Natural killer cell (primary cell): ENCODE measurements at places on chromosomes 7 and 10. TPM values are rescaled to one million over a fixed set of nuclear protein-coding genes. Genes with fewer than 3 reads are reported as not detected.

GRCh38 chr7:102244601-102245000 is 42.1 kb upstream of the SH2B2 start:
- no peak overlapping the region for H3K27ac ChIP-seq
- no peak for DNase-seq
- H3K36me3 ChIP-seq: peaks cover 8% of the 10 kb centered on the region
- H3K27me3 ChIP-seq: no peaks in the 10 kb centered on the region

GRCh38 chr7:151168003-151168786 is 701 bp upstream of the GBX1 start:
- H3K4me3 ChIP-seq: no peak overlapping the region
- H3K27me3 ChIP-seq: peaks cover 37% of the 10 kb centered on the region
- no peak overlapping the region for H3K27ac ChIP-seq
- no peaks in the 10 kb centered on the region for H3K36me3 ChIP-seq
- H3K4me1 ChIP-seq: peaks cover 19% of the 10 kb centered on the region
- peak; percentile 78 for DNase-seq

DNA sequence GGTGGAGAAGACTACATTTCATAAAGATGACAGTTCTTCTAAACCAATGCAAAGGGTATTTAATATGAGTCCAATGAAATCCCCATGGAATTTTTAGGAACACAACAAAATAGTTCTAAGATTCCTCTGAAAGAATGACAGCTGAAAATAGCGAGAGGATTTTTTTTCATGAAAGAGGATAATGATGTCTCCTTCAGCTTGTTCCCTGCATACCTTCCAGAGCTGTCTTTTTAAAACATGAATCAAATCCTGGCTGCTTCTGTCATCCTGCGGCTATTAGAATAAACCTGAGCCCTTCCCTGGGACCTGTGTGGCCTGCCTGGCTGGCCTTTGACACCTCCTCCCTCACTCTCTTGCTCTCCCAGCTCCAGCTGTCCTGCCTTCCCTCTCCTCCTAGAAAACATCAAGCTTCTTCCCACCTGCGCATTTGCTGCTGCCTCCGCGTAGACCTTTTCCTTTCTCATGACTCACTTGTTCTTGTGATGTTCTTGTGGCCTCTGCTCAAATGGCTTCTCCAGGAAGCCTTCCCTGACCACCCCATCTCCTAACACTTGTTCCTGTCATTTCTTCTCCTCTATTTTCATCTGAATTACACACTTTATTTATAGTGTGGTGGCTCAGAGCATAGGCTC is 57.4 kb downstream of the EEPD1 start:
- H3K4me3 ChIP-seq: no peak overlapping the region
- DNase-seq: no peak
- no peaks in the 10 kb centered on the region for H3K36me3 ChIP-seq
- peaks cover 14% of the 10 kb centered on the region for H3K4me1 ChIP-seq
- H3K27ac ChIP-seq: no peak overlapping the region

- no peak overlapping the region for H3K27ac ChIP-seq
- peaks cover 5% of the 10 kb centered on the region for H3K4me1 ChIP-seq
- DNase-seq: no peak
- H3K36me3 ChIP-seq: no peaks in the 10 kb centered on the region
These were observed 38.7 kb upstream of the MTPAP start for GRCh38 chr10:30387646-30388243.

- DNase-seq: no peak
- H3K36me3 ChIP-seq: no peaks in the 10 kb centered on the region
- no peaks in the 10 kb centered on the region for H3K27me3 ChIP-seq
- no peak overlapping the region for H3K4me3 ChIP-seq
These were observed 175.7 kb upstream of the MEOX2 start for GRCh38 chr7:15862016-15862780.

GRCh38 chr7:138029941-138030340 is 28.1 kb upstream of the CREB3L2 start:
- no peaks in the 10 kb centered on the region for H3K27me3 ChIP-seq
- no peak for DNase-seq
- H3K4me3 ChIP-seq: no peak overlapping the region
- no peaks in the 10 kb centered on the region for H3K4me1 ChIP-seq

DNA sequence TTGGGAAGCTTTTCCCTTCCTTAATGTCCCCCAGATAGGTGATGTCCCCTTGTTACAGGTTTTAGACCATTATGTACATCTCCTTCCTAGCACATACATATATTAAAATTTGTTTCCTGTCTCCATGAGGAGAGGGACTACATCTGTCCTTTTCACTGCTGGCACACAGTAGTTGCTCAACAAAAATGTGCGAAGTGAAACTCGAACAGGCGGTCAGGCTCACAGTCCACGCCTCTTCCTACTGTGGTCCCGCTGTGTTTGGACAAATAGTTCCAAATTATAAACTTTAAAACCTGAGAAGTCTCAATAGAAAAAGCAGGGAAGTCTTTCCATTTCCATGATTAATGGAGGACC is 1.2 kb upstream of the HHEX start:
- H3K27ac ChIP-seq: no peak overlapping the region
- peaks cover 6% of the 10 kb centered on the region for H3K27me3 ChIP-seq
- DNase-seq: no peak
- H3K4me3 ChIP-seq: peak overlapping the region; percentile 72
- no peaks in the 10 kb centered on the region for H3K36me3 ChIP-seq

GRCh38 chr7:71626206-71626605 is 494.3 kb downstream of the GALNT17 start:
- no peak overlapping the region for H3K27ac ChIP-seq
- no peaks in the 10 kb centered on the region for H3K4me1 ChIP-seq
- H3K36me3 ChIP-seq: no peaks in the 10 kb centered on the region
- DNase-seq: no peak
- H3K27me3 ChIP-seq: no peaks in the 10 kb centered on the region

DNA sequence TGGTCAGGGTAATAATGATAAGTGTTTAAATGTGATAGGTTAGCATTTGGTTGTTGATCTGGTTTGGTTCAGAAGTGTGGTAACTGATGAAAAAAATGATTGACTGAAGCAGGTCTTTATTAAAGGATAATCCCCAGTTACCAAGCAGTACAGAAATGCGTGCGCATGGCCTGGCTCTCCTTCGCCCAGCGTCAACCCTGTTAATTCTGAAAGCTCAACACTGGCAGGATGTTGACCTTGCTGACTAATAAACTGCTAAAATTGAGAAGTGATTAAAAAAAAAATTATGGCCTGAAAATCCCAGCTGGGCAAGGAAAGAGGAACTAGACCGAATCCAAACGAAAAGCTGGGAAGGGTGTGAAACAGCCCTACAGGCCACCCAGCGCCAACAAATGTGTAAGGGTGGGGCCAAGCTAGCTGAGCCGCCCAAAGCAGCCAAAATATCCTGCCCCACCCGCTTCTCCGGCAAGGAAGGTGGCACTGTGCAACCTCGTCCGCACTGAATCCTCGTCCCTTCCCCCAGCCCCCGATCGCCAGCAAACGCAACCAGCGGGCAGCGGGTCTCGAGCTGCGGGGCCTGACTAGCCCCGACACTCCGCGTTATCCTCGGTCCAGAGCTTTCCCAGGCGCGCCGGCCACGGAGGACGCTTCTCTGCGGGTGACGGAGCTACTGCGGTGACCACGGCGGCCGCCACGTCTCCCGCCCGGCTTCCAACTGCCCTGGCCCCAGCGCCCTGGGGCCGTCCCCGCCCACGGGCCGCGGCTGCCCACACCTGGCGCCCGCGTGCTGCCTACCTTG is 561 bp downstream of the SHTN1 start:
- no peak overlapping the region for H3K27ac ChIP-seq
- H3K27me3 ChIP-seq: peaks cover 5% of the 10 kb centered on the region
- peaks cover 11% of the 10 kb centered on the region for H3K4me1 ChIP-seq
- H3K4me3 ChIP-seq: peak overlapping the region; percentile 37

- DNase-seq: no peak
- no peak overlapping the region for H3K4me3 ChIP-seq
- H3K36me3 ChIP-seq: peaks cover 14% of the 10 kb centered on the region
These were observed 63.0 kb downstream of the VOPP1 start for GRCh38 chr7:55509322-55509721.

Gene CDCA7L
- total RNA-seq: 3.1 TPM
